T-helper 1 cell (primary cell): ENCODE measurements at places on chromosomes 2 and 18.

GRCh38 chr2:12363138-12363537 lies 353.6 kb upstream of the TRIB2 start:
- no peak for DNase-seq

DNA sequence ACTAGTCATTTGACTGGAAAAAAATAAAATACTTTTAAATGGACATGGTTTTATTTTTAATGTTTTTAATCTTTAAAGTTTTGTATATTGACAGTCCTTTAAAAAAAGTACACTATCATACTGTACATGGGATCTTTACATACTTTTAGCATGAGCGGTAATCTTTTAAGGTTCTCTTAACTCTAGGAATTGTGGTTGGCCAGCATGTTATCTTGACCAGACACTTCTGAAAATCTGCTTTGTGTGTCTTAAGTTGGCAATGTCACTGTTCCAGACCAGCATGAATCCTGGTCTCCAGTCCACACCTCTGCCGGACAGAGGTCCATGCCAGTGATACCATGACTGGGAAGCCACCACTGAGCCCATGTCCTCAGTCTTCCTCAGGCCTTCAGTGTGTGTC lies 17.7 kb downstream of the ITGB1BP1 start:
- no peak for DNase-seq

GRCh38 chr2:234258562-234259141 lies 208.2 kb downstream of the SPP2 start:
- no peak for DNase-seq

DNA sequence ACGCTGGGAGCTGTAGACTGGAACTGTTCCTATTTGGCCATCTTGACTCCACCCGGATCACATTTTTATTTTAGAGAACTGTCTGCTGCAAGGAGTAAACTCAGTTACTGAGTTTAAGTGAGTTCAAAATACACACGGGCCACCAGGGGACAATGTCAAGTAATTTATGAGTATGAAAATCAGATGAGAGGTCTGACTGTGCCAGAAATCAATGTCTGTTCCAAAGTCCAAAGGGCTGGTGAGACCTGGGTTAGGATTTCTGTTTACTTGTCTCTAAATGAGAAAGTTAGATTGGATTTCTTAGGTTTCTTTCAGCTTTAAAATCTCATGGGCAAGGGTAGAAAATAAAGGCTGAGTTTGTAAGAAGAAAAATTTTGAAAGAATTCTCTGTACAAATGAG lies 465.8 kb upstream of the MEIS1 start:
- no peak for DNase-seq

GRCh38 chr18:267380-267687 lies 513 bp downstream of the THOC1 start:
- no peak for DNase-seq

- DNase-seq = no peak
Observed at GRCh38 chr2:159798376-159798725, 343 bp upstream of the CD302 start.

DNA sequence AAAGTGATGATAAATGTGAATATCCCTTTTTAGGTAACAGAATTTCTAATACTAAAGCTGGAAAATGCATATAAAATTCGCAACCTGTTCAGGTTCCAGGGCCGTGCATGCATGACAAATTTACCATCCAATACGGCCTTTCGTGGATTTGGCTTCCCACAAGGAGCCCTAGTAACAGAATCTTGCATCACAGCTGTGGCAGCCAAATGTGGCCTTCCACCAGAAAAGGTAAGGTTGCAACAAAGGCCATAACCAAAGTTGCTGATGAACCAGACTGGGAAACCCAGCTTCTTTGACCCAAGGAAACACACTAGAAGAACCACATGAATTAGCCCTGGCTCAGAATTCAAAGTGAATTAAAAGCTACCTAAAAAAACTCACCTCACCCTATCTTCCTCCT lies 49.6 kb upstream of the BZW1 start:
- DNase-seq = no peak

- no peak for DNase-seq
Observed at GRCh38 chr2:137700681-137701080, 263.6 kb upstream of the HNMT start.

- no peak for DNase-seq
Observed at GRCh38 chr2:207216457-207216856, 50.7 kb upstream of the KLF7 start.

GRCh38 chr2:101858246-101858645 lies 133.5 kb upstream of the IL1R2 start:
- no peak for DNase-seq

- no peak for DNase-seq
Observed at GRCh38 chr2:240297256-240298116, 138.0 kb upstream of the GPC1 start.

DNA sequence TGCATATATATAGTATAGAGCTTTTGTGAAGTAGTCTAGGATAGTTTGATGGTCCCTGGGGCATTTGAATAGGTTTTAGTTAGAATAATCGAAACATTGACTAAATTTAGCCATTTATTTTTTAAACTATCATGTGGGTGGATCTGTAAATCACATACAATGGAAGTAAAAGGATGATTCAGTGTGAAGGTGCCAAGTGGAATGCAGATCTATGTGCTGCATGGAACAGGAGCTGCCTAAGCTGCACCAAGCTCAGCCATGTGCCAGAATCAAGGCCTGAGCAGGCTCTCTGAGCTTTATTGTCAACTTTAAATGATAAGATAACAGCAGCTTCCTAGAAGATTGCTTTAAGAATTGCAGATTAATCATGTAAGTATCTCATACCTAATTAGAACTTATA lies 1996.2 kb upstream of the PIK3C3 start:
- DNase-seq = no peak

GRCh38 chr18:26531605-26532298 lies 16.6 kb downstream of the KCTD1 start:
- no peak for DNase-seq

DNA sequence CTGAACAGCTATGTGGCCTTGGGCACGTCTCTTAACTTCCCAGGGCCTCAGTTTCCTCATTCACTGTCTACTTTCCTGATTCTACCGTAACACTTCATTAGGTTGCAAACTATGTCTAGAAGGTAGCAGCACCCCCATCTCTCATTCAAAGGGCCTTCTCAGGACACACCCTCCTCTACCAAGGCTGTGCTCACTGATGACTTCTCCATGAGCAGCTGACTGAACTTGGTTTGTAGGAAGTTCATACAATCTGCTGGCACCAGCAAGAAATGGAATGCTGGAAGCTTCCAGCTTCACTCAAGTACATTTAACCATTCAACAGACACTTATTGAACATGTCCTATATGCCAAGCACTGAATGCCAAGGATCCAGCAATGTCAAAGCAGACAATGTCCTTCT lies 250.8 kb upstream of the CTAGE1 start:
- no peak for DNase-seq
